ENCODE measurements at places on chromosomes 5 and 9.

GRCh38 chr9:127053960-127054359 lies 68.5 kb downstream of the ANGPTL2 start:
- DNase-seq: no peak

- DNase-seq: no peak
These were observed 170.0 kb upstream of the ADAMTS16 start for GRCh38 chr5:4970171-4970570.

- no peak for DNase-seq
These were observed 50.9 kb downstream of the NFX1 start for GRCh38 chr9:33341182-33341581.

GRCh38 chr5:73022471-73023169 lies 66.8 kb downstream of the FCHO2 start:
- DNase-seq: no peak

DNA sequence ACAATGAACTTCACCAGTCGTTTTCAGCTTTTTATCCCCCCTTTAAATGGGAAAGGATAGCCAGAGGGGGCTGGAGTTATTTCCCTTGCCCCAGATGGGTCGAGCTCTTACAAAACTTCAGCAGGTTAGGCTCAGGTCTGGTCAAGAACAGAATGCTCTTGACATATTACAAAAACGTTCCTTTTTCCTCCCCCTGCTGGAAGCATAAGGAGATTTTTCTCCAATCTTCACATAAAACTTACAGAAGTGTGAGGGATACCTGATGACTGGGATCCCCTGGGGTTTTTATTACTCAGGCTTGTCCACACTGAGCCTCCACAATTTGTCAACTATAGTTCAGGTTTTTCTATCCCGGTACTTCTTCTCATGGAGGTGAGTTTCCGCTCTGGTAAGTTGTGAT lies 60.8 kb downstream of the CSF2 start:
- no peak for DNase-seq

GRCh38 chr9:98193336-98193944 lies 1.0 kb upstream of the CORO2A start:
- no peak for DNase-seq

- no peak for DNase-seq
These were observed 63.7 kb upstream of the IFNK start for GRCh38 chr9:27460226-27461023.

GRCh38 chr5:79025054-79025472 lies 40.0 kb upstream of the ARSB start:
- DNase-seq: peak; percentile 74

Measured in D341Med (cell line).